ENCODE measurements at places on chromosomes 5 and 9.
A peak's percentile ranks its signal among the peaks of the same experiment; 100 is the strongest.

DNA sequence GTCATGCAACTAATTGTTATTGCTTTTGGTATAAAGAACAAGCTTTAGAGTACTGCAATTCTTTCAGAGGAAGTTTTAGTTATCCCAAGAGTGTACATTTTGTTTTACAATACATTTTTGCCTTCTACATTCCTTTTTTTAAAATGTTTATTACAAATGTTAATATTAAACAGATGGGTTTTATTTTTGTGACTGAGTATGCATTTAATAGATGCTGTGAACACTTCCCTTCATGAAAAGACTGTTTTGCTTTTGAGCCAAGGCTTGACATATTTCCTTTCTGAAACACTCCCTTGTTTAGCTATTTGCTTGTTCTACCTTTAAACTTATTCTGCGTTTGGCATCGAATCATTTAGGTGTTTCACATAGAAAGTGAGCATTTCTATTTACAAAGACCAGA is 14.8 kb upstream of the ZNF474 start:
- no peak for DNase-seq

DNA sequence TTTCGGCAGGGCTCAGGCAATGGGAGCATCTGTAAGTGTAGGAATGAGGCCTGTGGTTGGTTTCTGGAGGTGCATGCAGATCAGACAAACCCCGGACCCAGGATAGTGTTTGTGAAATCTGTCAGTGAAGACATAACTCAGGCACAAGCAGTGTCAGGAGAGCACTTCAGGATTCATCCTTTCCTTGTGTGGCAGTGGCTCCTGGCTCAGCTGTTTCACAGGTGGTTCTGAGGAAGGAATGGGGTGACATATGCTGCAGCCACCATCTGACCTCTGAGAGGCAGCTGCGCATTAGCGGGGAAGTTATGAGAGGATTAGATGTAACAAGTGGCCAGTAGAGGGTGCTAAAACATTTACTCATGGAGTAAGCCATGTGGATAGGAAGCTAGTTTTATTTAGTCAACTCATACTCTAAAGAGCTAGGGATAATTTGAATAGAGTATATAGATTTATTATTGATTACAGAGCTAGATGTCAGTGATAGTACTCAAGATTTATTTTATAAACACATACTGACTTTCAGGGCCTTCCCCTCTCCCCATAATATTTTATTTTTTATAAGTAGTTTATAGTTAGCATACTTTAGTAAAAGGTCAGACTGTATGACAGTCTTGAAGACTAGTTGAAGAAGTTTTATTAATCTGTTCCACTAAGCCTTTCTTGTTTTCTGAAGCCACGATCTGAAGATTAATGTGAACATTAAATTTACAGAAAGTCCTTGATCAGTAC is 28.4 kb downstream of the NNT start:
- DNase-seq: peak; percentile 83

GRCh38 chr9:37165644-37166043 is 45.3 kb downstream of the ZCCHC7 start:
- DNase-seq: no peak

DNA sequence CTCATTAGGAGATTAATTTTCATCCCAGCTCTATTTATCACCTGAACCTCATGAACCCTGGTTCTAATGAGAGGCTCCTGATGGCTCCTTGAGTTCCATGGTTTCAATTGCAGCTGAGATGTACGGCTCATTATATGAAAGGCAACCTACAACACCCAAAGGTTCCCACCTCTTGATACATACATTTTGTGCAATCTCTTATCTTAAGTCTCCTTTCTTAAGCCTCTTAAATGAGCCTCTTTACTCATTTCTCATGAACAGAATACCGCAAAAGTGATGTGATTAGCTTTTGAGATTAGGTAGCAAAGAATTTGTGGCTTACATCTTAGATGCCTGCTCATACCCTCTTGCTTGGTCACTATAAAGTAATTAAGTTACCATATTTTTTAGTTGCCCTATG is 1964.0 kb upstream of the CDH6 start:
- no peak for DNase-seq

- DNase-seq: no peak
These were observed 3.5 kb upstream of the SLC38A9 start for GRCh38 chr5:55715519-55716078.

GRCh38 chr5:96657068-96657467 is 5.1 kb upstream of the CAST start:
- DNase-seq: peak; percentile 90

DNA sequence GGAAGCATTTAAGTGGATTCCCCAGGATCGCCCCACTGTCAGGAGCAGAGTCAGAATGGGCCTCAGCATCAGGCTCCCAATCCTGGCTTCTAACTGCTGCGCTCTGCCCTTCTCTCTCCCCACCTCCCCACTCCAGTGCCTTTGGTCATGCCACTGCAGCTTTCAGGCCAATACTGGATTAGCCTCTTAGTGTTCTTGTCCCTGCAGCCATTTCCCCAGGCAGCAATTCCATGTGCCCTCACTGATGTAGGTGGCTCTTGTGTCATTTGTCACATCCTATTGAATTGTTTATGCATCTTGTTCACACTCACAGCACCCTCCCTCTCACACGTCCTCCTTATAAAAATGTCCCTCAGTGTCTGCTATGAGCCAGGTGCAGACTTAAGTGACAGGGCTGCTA is 544.2 kb upstream of the DAP start:
- DNase-seq: no peak

DNA sequence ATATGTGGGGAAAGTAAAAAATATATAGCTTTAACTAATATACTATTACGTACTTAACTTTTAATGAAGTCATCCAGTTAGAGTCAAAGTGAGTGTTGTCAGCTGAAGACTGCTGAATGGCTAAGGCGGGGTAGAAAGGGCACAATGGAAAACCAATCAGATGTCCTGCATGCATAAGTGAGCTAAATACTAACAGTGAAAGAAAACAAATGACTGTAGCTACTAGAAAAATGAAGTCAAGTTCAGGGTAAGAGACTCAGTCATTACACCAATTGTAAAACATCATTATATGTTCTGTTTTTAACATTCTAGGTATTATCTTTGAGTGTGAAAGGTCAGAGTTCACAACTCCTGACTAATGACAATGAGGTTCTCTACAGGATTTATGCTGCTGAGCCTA is 295.2 kb downstream of the ADGRV1 start:
- DNase-seq: no peak

GRCh38 chr5:34609951-34610441 is 46.1 kb upstream of the RAI14 start:
- DNase-seq: no peak

DNA sequence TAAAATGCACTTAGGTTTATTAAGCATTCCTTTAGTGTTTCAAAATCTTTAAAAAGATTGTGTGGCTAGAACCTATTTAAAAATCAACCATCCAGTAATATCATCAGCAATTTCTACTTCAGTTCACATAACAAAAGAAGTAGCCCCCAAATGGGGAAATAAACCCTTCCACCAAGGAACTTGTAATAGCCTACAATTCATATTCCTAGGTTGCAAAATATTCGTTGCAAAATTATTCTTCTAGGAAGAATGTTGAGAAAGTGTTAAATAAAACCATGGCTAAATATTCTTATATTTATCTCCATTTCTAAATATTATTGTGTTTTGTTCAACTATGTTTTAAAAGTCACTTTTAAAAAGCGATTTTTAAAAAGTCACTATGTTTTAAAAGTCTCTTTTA is 177.9 kb upstream of the PRLR start:
- peak; percentile 78 for DNase-seq

GRCh38 chr5:54753034-54753433 is 232.4 kb downstream of the ESM1 start:
- peak; percentile 47 for DNase-seq

GRCh38 chr5:180988592-180988991 is at the start of gene BTNL3:
TSS of gene BTNL3 (plus strand) at chr5:180988846. CDS start at chr5:180989029, 183 bp downstream.
- no peak for DNase-seq

DNA sequence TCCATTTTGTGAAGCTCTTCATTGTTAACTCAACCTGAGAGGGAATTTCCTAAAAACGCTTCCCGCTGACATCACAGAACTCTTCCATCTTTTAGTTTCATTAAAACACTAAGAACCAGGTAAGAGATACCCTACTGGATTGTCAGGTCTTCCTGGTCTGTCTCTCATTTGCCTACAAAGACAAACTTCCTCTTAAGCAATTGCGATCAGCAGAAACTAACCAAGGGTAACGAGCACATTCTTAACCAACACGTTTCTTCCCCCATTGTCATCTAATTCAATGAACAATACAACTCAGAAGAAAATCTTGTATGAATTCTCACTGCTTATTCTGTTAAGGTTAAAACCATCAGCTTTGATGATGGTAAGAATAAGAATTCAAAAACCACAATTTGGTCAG is 6.6 kb downstream of the FBXW11 start:
- DNase-seq: peak; percentile 21

DNA sequence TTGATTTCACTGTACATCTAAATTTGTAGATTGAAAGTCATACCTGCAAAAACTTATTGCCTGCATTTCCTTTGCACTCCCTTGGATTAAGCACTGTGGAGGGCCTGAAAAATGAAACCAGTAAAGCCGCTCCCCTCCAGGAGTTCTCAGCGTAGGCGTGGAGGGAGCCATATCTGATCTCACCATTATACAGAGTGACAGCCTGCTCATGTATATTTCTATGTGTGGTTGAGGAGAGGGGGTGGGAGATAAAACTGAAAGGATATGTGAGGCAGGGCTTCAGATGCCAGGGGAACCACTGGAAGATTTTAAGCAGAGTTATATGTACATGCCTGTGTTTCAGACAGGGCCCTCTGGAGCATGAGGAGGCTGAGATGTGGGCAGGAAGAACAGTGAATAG is 303.0 kb downstream of the MSX2 start:
- DNase-seq: no peak

DNA sequence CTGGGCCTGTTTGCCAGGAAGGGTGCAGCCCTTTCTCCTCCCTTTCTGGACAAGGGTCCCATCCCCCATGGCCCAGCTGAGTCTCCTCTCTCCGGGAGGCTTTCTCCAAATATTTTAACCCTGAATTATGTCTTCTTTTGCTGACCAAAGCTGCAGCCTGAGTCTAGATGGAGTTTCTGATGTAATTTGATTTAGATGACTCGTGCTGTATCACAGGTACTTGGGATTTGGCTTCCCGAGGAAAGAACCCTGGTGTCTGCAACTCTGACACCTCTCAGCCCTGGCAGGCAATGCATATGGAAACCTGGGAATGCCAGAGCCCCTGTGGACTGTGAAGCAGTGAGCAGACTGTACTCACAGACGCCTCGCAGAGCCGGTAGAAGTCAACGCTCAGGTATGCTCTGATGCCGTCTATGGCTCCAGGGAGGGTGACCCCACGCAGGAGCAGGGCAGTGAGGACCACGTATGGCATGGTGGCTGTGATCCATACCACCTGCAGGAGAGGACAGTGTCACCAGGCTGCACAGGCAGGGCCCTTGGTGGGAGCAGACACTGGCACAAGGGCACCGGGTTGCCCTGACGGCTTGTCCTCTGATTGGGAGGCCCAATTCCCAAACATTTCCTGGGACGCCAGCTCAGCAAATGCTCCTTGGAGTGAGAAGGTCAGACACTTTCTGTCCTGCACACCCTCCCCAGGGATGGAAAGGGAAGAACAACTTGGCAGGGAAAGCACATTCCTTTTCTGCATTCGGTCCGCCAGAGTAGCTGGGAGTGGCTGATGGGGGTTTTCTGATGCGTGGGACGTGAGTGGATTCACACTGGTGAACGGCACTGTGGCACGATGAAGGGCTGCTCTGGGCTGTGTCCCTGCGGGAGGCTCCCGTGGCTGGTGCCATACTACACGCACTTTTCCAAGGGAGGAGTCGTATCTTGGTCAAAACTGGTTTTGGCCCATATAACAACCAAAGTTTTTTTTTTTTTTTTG is 24.7 kb downstream of the SLC6A3 start:
- DNase-seq: no peak

DNA sequence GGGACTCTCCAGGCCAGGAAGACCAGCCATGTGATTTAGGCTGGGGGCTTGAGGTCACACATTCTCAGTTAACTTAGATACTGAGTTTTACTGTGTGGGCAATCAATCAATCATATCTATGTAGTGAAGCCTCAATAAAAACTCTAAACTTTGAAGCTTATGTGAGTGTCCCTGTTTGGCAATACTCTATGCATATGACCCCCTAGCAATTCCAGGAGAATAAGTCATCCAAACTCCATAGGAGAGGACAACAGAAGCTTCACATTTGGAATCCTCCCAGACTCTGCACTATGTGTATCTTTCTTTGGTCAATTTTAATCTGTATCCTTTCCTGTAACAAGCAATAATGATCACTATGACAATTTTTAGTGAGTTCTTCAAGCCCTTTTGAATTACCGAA is 216.8 kb upstream of the RGMB start:
- no peak for DNase-seq

GRCh38 chr9:133977421-133978201 is 14.5 kb downstream of the VAV2 start:
- DNase-seq: no peak

DNA sequence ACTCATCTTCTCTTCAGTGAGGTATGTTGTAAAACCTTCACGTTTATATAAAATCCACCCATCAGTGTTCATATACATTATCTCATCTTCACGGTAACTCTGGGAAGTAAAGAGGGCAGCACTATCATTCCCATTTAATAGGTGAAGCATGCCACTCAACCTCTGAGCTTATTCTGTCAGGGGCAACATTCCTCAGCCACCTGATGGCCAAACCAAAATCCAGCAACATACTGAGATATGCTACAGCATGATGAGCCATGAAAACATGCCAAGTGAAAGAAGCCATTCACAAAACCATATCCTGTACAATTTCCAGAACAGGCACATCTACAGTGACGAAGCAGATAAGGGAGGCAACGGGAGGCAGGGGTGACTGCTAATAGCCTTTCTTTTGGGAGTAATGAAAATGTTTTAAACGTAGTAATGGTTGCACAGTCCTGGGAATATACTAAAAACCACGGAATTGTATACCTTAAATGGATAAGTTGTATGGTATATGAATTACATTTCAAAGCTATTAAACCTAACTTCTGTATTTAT is 167.4 kb downstream of the TSSK1B start:
- no peak for DNase-seq

GRCh38 chr5:110838961-110839360 is 100.2 kb downstream of the SLC25A46 start:
- DNase-seq: no peak

DNA sequence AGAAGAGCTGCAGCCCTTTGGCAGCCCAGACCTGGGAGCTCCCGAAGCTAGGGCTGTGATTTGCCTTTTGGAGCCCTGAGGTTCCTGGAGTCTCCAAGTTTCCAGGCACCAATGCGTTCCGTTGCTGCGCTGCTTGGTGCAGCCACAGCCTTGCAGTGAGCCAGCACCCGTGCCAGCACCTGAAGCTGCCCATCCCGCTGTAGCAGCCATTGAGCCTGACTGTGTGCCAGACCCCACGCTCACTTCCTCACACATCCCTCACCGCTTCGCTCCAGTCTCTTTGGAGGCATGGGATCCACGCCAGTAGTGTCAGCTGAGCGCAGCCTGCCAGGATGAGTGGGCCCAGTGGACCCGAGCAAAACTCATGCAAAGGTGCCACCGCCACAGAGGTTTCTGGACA is 22.5 kb upstream of the C9orf72 start:
- no peak for DNase-seq

- no peak for DNase-seq
These were observed 192.9 kb upstream of the RAD23B start for GRCh38 chr9:107090218-107090617.

All from inflammatory macrophage (primary cell).